ENCODE measurements at places on chromosomes 5 and 9.

- H3K4me3 ChIP-seq = no peak overlapping the region
- DNase-seq = no peak
- no peak overlapping the region for H3K27ac ChIP-seq
- no peaks in the 10 kb centered on the region for H3K27me3 ChIP-seq
Observed at GRCh38 chr5:28214292-28214691, 1175.9 kb upstream of the CDH9 start.

- H3K27me3 ChIP-seq = peaks cover 66% of the 10 kb centered on the region
- H3K36me3 ChIP-seq = no peaks in the 10 kb centered on the region
- H3K4me1 ChIP-seq = no peaks in the 10 kb centered on the region
- no peak overlapping the region for H3K4me3 ChIP-seq
- DNase-seq = no peak
Observed at GRCh38 chr5:133801955-133802751, 166.3 kb downstream of the C5orf15 start.

DNA sequence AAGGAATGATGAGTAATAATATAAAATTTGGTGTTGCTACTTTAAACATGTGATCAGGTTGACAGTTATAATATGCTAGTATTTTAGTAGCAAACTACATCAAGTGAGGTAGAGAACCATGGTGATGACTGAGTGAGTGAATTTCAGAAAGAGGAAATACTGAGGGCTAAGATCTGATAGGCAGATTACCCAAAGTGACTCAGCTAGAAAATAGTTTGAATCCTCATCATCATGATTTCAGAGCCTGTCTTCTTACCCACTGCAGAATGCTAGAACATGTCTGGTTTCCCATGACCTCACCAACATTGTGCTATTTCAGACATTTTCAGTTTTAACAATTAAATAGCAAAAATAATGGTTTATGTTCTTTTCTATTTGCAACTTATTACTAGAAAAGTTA, 602.1 kb downstream of the TAF11L14 start:
- H3K4me1 ChIP-seq = no peaks in the 10 kb centered on the region
- H3K4me3 ChIP-seq = no peak overlapping the region
- H3K27ac ChIP-seq = no peak overlapping the region
- H3K27me3 ChIP-seq = no peaks in the 10 kb centered on the region
- no peak for DNase-seq

DNA sequence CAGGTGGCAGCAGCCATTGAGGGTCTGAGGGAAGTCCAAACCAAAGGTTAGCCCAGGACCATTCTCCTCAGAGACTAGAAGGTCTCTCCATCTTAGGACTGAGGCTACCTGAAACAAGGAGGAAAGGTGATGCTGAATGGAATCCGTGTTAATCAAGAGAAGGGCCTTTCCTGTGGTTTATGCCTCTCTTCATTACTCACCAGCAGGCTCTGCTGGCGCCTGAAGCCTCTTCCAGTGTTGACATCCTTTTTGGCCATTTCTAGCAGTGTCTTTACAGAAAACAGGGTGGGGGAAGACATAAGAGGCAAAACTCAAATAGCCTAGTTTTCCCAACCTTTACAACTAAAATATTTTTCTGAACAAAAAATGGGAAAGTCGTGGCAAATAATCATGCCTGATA, 98.0 kb downstream of the ENC1 start:
- no peak overlapping the region for H3K4me3 ChIP-seq
- DNase-seq = no peak
- H3K27ac ChIP-seq = no peak overlapping the region
- no peaks in the 10 kb centered on the region for H3K4me1 ChIP-seq

GRCh38 chr5:103066326-103066725, 53.6 kb downstream of the GIN1 start:
- no peak overlapping the region for H3K4me3 ChIP-seq
- no peaks in the 10 kb centered on the region for H3K4me1 ChIP-seq
- H3K27me3 ChIP-seq = no peaks in the 10 kb centered on the region
- H3K36me3 ChIP-seq = peaks cover 2% of the 10 kb centered on the region
- no peak overlapping the region for H3K27ac ChIP-seq

- no peak overlapping the region for H3K4me3 ChIP-seq
- H3K36me3 ChIP-seq = no peaks in the 10 kb centered on the region
- peaks cover 69% of the 10 kb centered on the region for H3K27me3 ChIP-seq
- peaks cover 7% of the 10 kb centered on the region for H3K4me1 ChIP-seq
Observed at GRCh38 chr9:99368341-99369326, 146.6 kb downstream of the SEC61B start.

- H3K27me3 ChIP-seq = peaks cover 61% of the 10 kb centered on the region
- no peaks in the 10 kb centered on the region for H3K36me3 ChIP-seq
- no peak for DNase-seq
- no peak overlapping the region for H3K4me3 ChIP-seq
Observed at GRCh38 chr9:18910435-18910834, 122.6 kb downstream of the SAXO1 start.

DNA sequence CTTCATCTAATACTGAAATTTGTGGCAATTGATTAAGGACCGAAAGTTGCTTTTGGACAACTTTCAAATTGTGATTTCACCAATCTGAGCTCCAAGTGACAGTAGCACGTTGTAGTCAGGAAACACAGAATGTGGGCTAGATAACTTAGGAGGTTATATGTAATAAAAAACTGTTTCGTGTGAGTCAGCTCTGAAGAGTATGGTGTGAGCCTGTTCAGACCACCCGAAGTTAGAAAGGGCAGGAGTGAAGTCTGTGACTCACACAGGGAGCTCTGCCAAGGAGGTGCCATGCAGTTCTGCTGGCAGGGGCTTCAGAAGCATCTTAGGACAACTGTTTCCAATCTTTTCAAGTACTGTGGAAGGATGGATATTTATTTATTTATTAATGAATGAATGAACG, 16.4 kb upstream of the ZBTB34 start:
- peaks cover 8% of the 10 kb centered on the region for H3K4me1 ChIP-seq
- peaks cover 16% of the 10 kb centered on the region for H3K27me3 ChIP-seq
- no peak overlapping the region for H3K27ac ChIP-seq
- no peak overlapping the region for H3K4me3 ChIP-seq

DNA sequence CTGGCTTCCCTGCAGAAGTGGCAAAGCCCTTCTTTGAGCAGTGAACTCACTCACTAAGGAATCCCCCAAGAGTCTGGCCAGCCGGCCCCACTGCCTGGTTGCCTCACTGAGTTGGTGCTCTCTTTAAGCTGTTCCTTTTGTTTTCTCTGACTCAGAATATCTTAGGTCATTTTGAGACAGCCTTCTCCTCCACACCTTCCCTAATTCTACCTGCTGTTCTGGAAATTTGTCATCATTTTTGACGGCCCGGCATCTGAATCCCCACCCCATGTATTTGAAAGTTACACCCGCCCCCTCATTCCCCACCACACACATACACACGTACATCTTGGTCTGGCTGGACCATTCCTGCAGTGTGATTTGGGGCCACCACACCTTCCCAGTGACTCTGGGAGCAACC, 41.8 kb downstream of the FGF1 start:
- H3K27me3 ChIP-seq = peaks cover 51% of the 10 kb centered on the region
- no peaks in the 10 kb centered on the region for H3K4me1 ChIP-seq

DNA sequence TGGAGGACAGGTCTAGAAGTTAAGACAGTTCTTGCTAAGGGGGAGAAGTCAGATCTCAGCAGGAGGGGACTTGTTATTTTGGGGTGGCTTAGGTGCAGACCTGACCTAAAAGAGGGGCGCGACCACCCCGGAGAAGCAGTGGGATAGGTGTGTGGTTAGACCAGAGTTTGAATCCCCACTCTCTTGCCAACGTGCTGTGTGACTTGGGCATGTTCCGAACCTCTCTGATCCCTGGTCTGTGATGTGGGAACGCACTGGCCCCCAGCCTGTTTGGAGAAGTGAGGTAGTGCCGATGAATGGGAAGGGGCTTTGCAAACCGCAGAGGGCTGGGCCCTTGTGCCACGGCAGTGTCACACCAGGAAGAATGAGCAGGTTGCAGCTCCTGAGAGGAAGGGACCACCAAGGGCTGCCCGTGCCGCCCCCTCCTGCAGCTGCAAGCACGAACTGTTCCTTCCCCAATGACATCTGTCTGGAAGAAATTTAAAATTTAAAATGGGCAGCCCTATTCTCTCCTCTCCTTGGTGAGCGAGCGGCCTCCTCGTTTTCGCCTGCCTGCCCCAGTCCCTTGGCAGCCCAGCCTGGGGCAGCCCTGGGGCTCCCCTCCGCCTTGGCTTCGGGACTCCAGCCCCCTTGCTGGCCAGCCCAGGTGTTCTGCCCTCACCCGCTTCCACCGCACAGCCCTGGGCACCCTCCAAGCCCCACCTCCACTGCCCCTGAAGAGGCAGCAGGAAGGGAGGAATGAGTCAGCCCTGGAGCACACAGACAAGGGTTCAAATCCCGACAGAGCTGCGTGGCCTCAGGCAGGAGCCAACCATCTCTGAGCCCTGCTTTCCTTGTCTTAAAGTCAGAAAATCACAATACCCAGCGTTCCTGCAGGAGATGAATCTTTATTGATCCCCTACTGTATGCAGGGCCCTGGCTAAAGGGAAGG, 1.6 kb downstream of the FIBCD1 start:
- H3K27me3 ChIP-seq = peaks cover 84% of the 10 kb centered on the region
- H3K36me3 ChIP-seq = peaks cover 3% of the 10 kb centered on the region
- no peak for DNase-seq
- peak overlapping the region; percentile 32 for H3K4me3 ChIP-seq
- no peak overlapping the region for H3K27ac ChIP-seq

GRCh38 chr9:78053627-78054026, 22.0 kb upstream of the GNAQ start:
- no peak for DNase-seq
- no peak overlapping the region for H3K4me3 ChIP-seq
- H3K4me1 ChIP-seq = peaks cover 13% of the 10 kb centered on the region

- no peak overlapping the region for H3K4me3 ChIP-seq
- no peak for DNase-seq
- no peaks in the 10 kb centered on the region for H3K36me3 ChIP-seq
- no peak overlapping the region for H3K27ac ChIP-seq
- H3K4me1 ChIP-seq = no peaks in the 10 kb centered on the region
Observed at GRCh38 chr9:14281136-14281795, 32.7 kb downstream of the NFIB start.

- no peaks in the 10 kb centered on the region for H3K36me3 ChIP-seq
- DNase-seq = no peak
- no peak overlapping the region for H3K27ac ChIP-seq
- H3K27me3 ChIP-seq = no peaks in the 10 kb centered on the region
Observed at GRCh38 chr5:126984632-126985031, 45.7 kb downstream of the MARCHF3 start.

GRCh38 chr5:83368319-83368718, 103.2 kb upstream of the VCAN start:
- H3K27ac ChIP-seq = no peak overlapping the region
- no peaks in the 10 kb centered on the region for H3K36me3 ChIP-seq
- no peak overlapping the region for H3K4me3 ChIP-seq

GRCh38 chr9:129720181-129720864, 32.5 kb downstream of the PTGES start:
- H3K27me3 ChIP-seq = peaks cover 49% of the 10 kb centered on the region
- no peaks in the 10 kb centered on the region for H3K4me1 ChIP-seq
- DNase-seq = no peak
- H3K4me3 ChIP-seq = no peak overlapping the region
- no peak overlapping the region for H3K27ac ChIP-seq

Measured in central memory CD8-positive, alpha-beta T cell (primary cell).